Choroid plexus epithelial cell (primary cell): ENCODE measurements at places on chromosomes 11 and 22.

DNA sequence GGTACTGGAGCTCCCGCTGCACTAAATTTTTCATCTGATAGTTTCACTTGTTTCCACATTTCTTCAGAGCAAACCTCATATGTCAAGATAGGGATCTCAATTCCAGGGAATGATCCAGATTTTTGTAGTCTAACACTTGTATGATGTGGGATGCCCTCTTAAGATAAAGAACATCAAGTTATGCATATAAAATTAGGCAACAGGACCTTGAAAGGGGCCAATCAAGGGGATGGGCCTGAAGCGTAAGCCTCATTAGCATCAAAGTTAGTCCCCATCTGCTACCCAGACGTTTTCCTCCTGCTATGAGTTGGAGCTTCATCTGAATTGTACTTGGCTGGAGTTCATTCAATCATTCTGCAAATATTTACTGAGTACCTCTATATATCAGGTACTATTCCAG is 17.5 kb downstream of the PDGFD start:
- no peak for DNase-seq

- DNase-seq, result no peak
Measured at GRCh38 chr11:22749536-22749935, 80.1 kb downstream of the SVIP start.

GRCh38 chr11:109071262-109071661 is 350.7 kb upstream of the C11orf87 start:
- no peak for DNase-seq

DNA sequence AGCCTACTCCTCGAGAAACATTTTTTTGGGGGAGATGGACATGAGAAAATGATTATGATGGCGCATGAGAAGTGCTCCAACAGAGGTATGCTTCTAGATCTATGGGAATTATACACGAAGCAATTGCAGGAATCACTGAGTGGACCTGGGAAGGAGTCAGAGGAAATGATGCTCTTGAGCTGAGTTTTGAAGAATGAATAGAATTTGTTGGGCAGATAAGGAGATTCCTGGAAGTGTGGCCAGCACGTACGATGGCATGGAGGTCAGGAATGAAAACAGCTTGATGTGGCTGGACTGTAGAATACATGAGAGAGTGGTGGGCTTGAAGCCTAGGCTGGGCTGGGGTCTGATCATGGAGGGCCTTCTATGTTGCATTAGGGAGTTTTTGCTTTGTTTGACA is 31.7 kb downstream of the ADAMTS15 start:
- peak; percentile 52 for DNase-seq

DNA sequence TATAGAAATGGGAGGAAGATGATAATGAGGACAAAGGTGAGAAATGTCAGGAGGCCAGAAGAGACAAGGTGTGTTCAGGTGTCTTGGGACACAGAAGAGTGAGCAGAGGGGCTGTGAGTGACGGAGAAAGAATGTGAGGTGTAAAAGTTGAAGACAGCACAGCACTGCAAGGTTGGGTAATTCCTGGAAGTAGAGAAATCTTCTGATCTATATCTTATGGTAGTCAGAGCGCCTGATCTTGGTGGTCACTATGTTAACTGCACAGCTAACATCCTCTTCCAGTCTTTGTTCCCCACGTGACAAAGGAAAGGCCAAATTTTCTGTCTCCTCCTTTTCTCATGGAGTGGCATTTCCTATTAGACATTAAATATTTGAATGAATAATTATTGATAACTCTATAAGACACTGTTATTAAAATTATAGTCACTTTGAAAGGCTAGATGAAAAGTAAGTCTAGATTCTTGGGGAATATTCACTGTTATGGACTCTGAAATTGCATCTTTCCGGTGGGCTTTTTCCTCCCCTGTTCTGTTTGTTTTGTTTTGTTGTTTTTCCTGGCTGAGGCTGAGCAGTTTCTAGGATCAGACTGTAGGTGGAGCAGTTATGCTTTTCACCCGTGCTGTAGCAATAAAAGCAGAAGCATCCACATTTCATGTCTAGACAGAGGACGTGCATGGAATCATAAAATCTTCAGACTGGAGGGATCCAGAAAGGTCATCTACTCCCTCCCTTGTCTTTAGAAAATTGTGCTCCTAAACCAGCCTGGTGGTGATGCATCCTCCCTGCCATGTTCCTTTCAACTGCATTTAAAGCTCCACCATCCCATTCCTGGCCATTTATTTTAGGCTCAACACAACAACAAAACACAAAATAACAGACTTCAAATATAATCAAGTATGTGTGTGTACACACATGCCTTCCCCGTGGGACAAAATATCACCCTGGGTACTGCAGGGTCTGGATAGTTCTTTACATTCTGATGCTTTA is 26.6 kb downstream of the SC5D start:
- peak; percentile 77 for DNase-seq

GRCh38 chr11:79083352-79083751 is 357.5 kb downstream of the TENM4 start:
- DNase-seq, result no peak

GRCh38 chr11:102553835-102554282 is 23.3 kb upstream of the MMP7 start:
- DNase-seq, result no peak

DNA sequence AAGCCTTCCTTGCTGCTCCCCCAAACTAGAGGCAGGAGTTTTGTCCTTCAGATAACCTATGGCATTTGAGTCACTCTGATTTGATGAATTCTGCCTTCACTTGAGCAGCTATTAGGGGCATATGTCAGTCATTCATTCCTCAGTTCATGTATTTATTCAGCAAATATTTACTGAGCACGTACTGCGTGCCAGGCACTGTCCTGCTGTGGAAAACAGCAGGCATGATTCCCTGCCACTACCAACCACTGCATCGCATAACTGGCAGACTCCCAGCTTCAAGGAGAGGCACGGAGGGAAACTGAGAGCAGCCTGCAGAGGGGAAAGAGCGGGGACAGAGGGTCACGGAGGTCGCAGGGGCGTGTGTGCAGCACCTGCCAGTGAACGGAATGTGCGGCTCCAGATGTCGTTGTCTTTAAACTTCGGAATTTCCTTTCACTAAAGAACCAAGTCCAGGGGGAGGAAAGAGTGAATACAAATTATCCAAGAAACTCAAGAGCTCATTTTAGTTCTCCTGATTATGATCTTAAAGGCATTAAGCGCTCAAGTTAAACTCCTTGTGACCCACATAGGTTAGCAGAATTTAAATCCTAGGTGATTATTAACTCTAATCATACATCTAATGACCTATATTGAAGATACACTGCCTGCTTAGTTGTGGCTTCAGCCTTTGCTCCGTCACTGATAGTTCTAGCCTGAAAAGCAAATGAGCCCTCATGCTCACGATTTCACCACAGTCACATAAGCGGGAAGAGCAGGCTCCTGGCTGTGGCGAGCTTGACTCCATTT is 12.6 kb downstream of the PPARA start:
- DNase-seq, result no peak

- peak; percentile 41 for DNase-seq
Measured at GRCh38 chr22:43152357-43153071, 1.2 kb downstream of the TSPO start.

- peak; percentile 86 for DNase-seq
Measured at GRCh38 chr11:94132152-94132558, 3.5 kb downstream of the PANX1 start.

- DNase-seq, result peak; percentile 79
Measured at GRCh38 chr11:60932605-60933356, 8.5 kb downstream of the TMEM132A start.

DNA sequence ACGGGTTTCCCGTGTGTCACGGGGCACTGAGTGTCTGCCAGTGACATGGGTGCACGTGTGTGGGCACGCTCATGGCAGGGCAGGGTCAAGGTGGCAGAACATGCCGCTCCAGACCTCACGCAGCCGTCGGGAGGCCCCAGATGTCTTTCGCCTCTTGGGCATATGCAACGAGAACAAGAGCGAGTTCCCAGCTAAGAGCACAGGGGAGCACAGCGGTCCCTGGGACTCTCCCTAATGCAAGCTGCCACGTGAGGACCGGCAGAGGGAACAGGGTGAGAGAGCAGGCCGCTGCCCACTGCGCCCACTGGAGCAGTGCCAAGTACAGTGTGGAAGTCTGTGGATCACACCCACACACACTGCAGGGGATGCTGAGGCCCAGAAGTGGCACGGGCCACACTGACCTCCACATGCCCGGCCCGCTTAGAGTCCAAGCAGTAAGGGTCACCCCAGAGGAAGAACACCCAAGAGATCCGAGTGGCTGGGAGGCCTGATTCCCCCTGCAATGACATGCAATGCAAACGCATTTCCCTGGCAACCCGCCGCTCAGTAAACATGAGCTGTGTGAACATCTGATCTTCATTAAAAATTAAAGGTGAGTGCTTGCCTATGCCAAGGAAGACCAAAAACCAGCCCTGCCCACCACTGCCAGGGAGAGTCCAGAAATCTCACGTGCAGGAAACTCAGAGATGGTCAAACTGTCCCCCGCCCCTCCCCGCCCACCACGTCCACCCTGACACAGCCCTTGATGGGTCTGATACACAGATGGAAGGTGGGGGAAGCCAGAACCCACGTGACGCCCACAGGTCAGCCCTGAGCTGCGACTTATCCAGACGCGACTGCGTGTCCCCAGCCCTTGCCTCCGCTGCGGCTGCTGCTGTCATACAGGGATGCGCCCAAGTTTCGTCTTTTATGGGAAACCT is 11.7 kb downstream of the CERK start:
- peak; percentile 36 for DNase-seq

GRCh38 chr11:128597209-128597608 is 9.9 kb upstream of the ETS1 start:
- DNase-seq, result no peak

- DNase-seq, result no peak
Measured at GRCh38 chr22:42678894-42679293, 29.7 kb upstream of the CYB5R3 start.

DNA sequence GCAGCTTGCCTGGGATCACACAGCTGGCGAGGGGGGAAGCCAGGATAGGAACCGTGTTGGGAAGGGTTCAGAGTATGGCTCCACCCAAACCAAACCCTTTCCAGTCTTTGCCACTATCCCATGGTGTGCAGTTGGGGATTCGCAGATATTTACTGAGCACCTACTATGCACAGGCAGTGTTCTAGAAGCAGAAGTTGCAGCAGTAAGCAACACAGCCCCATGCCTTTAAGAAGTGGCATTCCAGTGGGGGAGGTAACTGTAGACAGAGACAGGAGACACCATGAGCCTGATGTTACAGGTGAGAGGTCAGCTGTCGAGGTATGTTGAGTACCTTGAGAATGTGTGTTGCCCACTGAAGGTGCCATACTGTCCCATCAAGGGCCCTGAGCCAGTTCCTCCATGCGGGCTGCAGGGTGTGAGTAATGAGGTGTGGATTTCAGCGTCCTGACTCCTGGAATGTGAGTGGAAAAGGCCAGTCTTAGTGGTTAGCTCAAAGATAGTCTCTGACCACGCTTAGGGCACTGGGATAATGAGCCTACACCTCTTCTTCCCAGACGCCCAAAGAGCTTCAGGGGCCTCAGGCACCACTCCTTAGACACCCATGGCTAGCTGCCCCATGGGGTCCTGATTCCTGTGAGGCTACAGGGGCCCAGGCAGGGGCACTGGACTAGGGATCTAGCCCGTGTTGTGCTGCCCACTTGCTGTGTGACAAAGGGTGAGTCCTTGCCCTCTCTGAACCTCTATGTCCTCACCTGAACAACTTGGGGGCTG is 71.8 kb upstream of the TP53I11 start:
- no peak for DNase-seq

DNA sequence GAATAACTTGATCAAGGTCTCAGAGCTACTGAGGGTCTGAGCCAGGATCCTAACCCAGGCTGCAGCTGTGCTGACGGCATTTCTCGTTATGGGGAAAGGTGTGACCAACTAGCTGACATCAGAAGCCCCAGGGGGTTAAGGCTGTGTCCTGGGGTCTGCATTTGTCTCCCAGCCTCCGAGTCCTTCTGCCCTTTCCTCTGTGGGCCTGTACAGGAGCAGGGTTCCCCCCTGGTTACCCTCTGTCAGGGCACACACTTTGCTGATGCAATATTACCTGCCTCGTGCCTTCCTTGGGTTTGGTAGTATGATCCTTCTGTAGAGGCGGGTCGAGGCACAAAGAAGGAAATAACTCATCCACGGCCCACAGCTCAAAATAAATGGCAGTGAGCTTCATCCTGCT is 183.0 kb downstream of the TBC1D22A start:
- DNase-seq, result no peak
